ENCODE measurements at places on chromosomes 1 and 21. TPM values are rescaled to one million over a fixed set of nuclear protein-coding genes. Genes with fewer than 3 reads are reported as not detected.

TMEM52 gene
- 0.50 TPM for total RNA-seq

DNA sequence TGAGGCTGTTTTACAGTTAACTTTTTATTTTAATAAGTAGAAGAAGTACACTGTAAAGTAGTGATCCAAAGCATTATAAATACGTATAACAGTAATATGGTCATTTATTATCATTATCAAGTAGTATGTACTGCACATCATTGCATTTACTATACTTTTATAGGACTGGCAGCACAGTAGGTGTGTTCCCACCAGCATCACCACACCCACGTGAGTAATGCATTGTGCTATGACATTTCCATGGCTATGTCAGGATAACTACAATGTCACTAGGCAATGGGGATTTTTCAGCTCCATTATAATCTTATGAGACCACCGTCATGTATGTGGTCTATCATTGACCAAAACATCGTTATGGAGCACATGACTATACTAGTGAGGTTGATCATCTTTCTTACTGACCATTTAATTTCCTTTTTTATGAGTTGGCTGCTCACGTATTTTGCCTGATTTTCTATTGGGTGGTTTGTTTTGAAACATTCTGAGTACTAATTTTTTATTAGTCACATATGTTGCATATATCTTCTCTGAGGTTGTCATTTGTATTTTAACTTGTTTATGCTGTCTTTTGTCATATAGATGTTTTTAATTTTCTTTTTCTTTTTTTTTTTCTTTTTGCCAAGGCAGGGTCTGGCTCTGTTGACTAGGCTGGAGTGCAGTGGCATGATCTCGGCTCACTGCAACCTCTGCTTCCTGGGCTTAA is 25.3 kb upstream of the SHCBP1L start:
- no peak for DNase-seq

GRHL3 gene
- 1.7 TPM for total RNA-seq

LRRC38 gene
- not detected for total RNA-seq

DNA sequence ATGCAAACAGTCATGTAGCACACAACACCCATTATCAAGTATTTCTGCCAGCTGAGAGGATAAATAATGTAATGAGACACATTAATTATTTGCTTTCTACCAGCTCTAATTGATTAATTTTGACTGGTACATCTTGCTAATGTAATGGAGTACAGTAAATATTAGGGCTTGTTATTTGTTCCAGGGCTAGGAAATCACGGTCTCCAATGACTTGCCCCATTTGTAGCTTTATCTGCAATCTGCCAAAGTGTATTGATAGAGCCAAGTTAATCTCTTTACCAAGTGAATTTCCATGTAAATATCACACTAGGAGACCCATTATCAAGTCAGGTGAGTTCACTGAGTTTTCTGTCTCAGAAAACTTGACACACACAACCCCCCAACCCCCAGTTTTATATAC is 55.1 kb downstream of the RGS13 start:
- DNase-seq = no peak

PHTF1 gene
- total RNA-seq = 20.0 TPM

C1orf56 gene
- total RNA-seq = 6.2 TPM

GRCh38 chr1:203860396-203861025 is 888 bp upstream of the SNRPE start:
- peak; percentile 54 for DNase-seq

GRCh38 chr21:35386491-35387079 is 337.5 kb upstream of the RUNX1 start:
- no peak for DNase-seq

GRCh38 chr1:59350521-59350920 is 53.6 kb downstream of the FGGY start:
- no peak for DNase-seq

TCHHL1 gene
- total RNA-seq = not detected

S100B gene
- total RNA-seq = 6.9 TPM

GRCh38 chr1:182259229-182259872 is 132.2 kb downstream of the GLUL start:
- peak; percentile 24 for DNase-seq

GRCh38 chr1:47390843-47391242 is 25.2 kb upstream of the FOXE3 start:
- DNase-seq = no peak

- DNase-seq = no peak
These were observed 597.2 kb upstream of the ZP4 start for GRCh38 chr1:238487931-238488330.

DNA sequence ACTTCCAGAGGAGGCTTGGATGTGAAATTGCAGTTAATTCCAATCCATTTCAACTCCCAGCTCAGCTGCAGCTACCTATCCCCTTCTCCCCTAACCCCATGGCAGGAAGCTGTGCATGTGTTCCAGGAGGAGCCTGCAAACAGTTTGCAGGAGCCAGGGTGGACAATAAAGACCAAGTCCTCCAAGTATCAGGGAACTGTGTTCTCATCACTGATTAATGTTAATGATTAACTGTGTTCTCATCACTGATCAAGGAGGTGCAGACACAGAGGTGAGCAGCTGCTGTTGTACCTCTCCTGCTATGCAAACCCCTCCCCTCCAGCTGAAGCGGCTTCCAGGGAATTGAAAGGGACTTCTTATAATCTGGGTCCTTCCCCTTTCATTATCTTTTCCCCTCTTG is 19.2 kb downstream of the CLDN19 start:
- DNase-seq = no peak

SLFNL1 gene
- 0.50 TPM for total RNA-seq

MYBPH gene
- not detected for total RNA-seq

GRCh38 chr1:50417946-50418599 is 5.2 kb downstream of the DMRTA2 start:
- DNase-seq = no peak

DNA sequence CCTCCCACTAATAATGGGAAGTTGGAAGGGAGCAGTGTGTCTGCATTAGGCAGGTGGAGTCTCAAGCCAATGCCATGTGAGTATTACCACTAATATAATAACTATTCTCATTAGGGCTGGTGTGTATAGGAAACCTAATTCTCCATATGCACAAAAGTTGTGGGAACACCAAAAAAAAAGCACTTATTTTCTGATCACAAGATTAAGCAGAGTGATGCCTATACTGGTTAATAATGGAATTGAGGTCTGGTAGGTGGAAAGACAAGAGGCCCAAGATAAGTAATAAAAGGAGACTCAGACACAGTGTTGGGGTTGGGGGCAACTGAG is 7.0 kb upstream of the NPL start:
- no peak for DNase-seq

DNA sequence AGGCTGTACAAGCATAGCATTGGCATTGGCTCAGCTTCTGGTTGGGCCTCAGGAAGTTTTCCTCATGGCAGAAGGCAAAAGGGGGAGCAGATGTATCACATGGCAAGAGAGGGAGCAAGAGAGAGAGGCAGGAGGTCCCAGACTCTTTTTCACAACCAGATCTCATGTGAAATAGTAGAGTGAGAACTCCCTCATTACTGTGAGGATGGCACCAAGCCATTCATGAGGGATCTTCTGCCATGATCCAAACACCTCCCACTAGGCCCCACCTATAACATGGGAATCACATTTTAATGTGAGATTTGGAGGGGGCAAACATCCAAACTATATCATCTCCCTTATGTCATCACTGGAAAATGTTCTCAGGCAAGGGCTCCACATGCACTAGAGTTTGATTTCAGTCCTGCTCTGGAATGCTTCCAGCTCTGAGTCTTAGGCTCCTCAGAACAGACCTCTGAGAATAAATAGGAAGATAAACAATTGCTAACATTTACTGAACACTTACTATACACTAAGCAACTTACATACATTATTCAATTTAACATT is 39.4 kb upstream of the VTCN1 start:
- no peak for DNase-seq

GRCh38 chr1:100624886-100625610 is 87.1 kb downstream of the GPR88 start:
- DNase-seq = no peak

MMP23B gene
- 7.1 TPM for total RNA-seq

HJV gene
- total RNA-seq = not detected

Data from kidney (tissue), 22 donors.